ENCODE measurements at places on chromosomes 11 and 22. TPM values are rescaled to one million over a fixed set of nuclear protein-coding genes. Genes with fewer than 3 reads are reported as not detected.

- peaks cover 23% of the 10 kb centered on the region for H3K27me3 ChIP-seq
- peaks cover 14% of the 10 kb centered on the region for H3K4me1 ChIP-seq
- H3K4me3 ChIP-seq, result peak overlapping the region; percentile 52
- peaks cover 12% of the 10 kb centered on the region for H3K36me3 ChIP-seq
- no peak overlapping the region for H3K27ac ChIP-seq
Measured at GRCh38 chr11:124762624-124763155, 600 bp upstream of the ESAM start.

- H3K4me1 ChIP-seq, result peaks cover 8% of the 10 kb centered on the region
- no peaks in the 10 kb centered on the region for H3K36me3 ChIP-seq
- H3K4me3 ChIP-seq, result no peak overlapping the region
- DNase-seq, result no peak
Measured at GRCh38 chr11:69245041-69245440, 48.9 kb upstream of the MYEOV start.

Gene MRGPRF
- 4.1 TPM for total RNA-seq

GRCh38 chr11:61972112-61972671 lies 4.8 kb upstream of the FTH1 start:
- no peaks in the 10 kb centered on the region for H3K36me3 ChIP-seq
- H3K27ac ChIP-seq, result peak overlapping the region; percentile 90
- H3K4me3 ChIP-seq, result no peak overlapping the region
- peaks cover 43% of the 10 kb centered on the region for H3K4me1 ChIP-seq
- no peak for DNase-seq
- no peaks in the 10 kb centered on the region for H3K27me3 ChIP-seq

Gene CASP5
- not detected for total RNA-seq

- DNase-seq, result no peak
- H3K4me1 ChIP-seq, result no peaks in the 10 kb centered on the region
- H3K36me3 ChIP-seq, result no peaks in the 10 kb centered on the region
- H3K27me3 ChIP-seq, result peaks cover 16% of the 10 kb centered on the region
Measured at GRCh38 chr11:118290923-118291322, 13.6 kb upstream of the CD3E start.

DNA sequence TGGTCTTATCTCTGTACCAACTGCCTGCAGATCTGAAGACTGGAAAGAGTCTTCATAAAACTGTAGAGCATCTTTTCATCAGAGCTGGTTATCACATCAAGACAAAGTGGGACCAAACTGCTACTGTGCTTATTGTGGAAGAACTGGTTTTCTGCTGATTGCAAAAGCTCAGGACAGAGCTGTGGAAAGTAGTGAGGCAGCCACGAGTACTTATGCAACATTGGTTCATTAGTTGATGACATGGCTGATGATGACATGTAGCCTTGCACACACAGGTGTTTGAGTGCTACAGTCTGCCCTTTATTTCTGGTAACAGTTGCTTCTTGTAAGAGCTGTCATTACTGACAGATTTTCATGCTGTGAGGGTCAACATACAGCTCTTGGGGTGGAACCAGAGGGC lies 185.4 kb upstream of the GUCY1A2 start:
- H3K4me3 ChIP-seq, result no peak overlapping the region
- no peak overlapping the region for H3K27ac ChIP-seq
- H3K36me3 ChIP-seq, result no peaks in the 10 kb centered on the region

Gene CNGA4
- total RNA-seq, result 0.31 TPM

- H3K27me3 ChIP-seq, result no peaks in the 10 kb centered on the region
- no peak overlapping the region for H3K27ac ChIP-seq
- no peak overlapping the region for H3K4me3 ChIP-seq
Measured at GRCh38 chr11:10502770-10503169, 38.2 kb downstream of the RNF141 start.

Gene SLC37A2
- 1.3 TPM for total RNA-seq

- no peak for DNase-seq
- no peak overlapping the region for H3K27ac ChIP-seq
- H3K4me1 ChIP-seq, result no peaks in the 10 kb centered on the region
- peaks cover 2% of the 10 kb centered on the region for H3K27me3 ChIP-seq
- H3K36me3 ChIP-seq, result no peaks in the 10 kb centered on the region
Measured at GRCh38 chr11:116100016-116100415, 595.8 kb upstream of the CADM1 start.

Measured in astrocyte (in vitro differentiated cells and primary cell).